ENCODE measurements at places on chromosomes 3 and 15.

GRCh38 chr3:88896026-88896425 lies 211.4 kb upstream of the EPHA3 start:
- no peak for DNase-seq

- no peak for DNase-seq
Measured at GRCh38 chr3:42975456-42975855, 3.7 kb upstream of the GASK1A start.

DNA sequence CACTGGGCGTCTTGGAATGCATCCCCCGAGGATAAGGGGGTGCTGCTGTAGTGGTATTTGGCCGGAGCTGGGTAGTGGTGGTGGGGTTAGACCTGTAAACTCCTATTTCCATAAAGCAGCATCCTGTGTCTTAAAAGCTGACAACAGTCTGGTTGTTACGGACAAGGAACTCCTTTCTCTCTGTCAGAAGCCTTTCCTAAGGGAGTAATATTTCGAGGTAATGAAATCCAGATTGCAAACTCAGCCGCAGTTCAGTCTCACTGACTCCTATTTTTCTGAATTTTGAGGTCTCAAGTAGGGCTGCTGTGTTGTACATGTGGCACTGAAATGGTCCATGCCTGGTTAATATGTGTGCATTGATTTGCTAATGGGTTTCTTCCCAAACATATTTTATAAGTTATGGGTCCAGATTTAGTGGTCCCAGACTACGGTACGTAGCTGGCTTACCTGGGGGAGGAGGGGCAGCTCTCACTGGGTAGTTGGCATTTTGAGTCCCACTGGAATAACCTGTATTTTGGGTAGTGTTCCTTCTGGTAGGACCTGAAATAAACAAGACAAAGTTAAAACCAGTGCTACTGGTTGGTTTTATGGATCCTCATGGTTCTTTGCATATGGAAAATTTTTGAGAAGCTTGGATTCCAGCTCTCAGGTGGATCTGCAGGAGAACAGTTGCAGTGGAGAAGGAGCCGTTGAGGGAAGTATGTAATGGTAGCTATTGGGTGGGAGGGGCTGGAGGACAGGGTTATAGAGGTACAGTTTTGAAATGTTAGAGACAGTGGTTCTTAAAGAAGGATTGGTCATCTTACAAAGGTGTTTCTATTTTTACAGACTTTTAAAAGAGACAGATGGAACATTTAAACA lies 48.6 kb upstream of the LDHAL6B start:
- DNase-seq, result no peak

DNA sequence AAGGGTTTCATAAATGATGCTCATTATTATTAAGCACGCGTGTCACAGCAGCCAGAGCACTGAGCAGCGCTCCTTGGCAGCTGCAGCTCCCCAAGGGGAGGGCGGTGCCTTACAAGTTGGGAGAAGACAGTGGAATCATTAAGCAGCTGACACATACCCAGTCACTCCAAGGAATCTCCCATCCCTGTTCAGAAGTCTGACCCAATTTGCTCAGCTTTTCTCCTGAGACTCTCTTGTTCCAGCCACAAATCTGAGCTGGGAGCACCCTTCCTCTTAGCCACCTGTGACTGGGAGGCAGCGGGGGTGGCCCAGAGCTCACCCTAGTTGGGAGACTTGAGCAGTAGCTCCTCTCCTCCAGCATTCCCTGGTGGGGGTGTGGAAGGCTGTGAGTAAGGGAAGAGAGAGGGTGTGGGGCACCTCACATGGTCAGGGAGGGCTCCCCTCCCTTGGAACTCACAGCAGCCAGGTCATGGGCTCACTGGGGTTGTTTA lies 64.3 kb downstream of the DUT start:
- no peak for DNase-seq

- no peak for DNase-seq
Measured at GRCh38 chr3:46693892-46694226, 380 bp upstream of the ALS2CL start.

DNA sequence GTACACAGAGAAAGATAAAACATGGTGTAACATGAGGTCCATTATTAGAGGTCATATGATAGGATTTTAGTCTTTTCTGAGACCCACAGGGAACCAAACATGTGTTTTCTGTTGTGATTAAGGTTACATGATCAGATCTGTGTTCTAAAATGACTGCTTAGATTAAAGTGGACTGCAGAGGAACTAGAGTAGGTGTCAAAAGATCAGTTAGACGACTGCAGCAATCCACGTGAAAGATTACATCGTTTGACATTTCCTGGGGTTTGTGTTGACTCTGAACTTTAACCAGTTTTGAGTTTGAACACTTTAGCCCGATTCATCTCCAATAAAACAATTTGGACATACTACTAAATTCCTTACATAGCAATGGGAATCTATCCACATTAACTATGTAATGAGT lies 5.1 kb downstream of the MIX23 start:
- no peak for DNase-seq

- DNase-seq, result no peak
Measured at GRCh38 chr15:45320581-45321205, 57.7 kb downstream of the GATM start.

DNA sequence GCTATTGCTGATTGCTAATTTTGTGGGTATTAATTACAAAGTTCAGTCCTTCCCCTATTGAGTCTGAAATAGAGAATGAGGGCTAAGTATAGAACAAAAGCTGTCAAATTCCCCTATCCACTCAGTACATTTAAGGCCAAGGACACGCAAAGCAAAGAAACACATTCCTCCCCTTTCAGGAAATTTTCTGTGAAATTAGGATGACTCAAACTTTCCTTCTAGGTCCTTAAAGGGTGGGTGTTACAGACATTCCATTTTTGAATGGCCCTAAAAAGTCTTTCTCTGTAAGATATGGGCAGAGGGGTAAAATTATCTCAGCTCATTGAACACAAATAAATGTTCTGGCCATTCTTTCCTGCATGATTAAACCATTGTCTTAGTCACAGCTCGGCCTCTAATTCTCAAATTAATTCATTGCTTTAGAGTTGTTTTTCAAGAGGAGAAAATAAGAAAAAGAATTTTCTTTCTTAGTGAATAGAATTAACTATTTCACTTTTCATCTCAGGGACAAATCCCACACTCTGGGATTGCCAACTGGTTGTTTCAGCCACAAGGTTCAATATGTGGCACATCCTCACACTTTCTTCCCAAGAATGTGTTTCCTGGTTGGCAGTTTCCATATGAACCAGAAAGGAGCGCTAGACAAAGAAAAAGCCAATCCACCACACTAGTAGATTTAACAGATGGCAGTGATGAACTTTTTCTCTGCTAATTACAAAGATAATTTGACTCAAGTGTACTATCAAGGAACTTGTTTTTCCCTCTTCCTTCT lies 424.1 kb downstream of the ZNF385D start:
- no peak for DNase-seq

GRCh38 chr3:179613807-179614206 lies 9.2 kb downstream of the NDUFB5 start:
- DNase-seq, result no peak

DNA sequence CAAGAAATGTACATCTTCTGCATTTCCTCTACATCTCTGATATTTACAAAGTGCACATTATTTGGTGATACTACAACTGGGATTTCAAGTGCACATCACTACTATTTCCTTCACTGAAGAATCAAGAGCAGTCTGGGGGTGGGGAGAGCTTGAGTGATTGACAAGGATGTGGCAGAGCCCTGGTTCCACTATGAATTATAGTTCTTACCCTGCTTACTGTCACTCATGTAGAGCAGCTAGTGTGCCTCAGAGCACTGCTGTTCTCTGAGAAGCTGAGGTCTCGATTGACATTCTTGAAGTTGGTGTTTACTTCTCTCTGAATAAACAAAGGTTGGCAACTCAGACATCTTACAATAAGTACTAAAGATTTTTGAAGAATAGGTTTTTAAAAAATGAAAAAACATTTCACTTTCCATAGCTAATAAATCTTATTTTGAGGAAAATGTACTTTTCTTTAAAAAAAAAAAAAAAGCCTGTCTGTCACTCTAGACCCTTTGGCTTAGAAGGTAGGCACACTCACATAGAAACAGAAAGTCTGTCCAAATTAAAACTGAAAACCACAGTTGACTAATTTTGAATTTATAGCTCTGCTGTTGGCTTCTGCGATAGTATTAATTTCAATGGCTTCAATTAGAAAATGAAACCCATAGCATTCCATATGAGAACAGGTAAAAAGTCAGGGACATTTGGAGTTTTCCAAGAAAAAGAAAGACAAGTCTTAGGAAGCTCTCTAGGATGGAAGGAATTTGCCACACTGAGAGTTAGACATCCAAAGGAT lies 5.6 kb downstream of the GREM1 start:
- no peak for DNase-seq

GRCh38 chr3:178353006-178353694 lies 183.1 kb upstream of the KCNMB2 start:
- no peak for DNase-seq

DNA sequence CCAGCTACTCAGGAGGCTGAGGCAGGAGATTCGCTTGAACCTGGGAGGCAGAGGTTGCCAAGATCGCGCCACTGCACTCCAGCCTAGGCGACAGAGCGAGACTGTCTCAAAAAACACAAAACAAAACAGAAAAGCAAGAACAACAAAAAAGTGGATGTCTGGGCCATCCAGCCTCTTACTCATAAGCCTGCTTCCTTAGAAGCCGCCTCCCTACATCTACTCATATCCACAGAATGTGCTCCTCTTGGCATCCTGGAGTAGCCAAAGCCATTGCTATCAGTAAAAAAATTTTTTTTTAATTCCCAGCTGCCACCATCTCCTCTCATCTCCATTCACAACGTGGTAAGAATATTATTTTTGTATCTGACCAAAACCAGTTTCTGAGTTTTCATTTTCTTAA lies 10.8 kb downstream of the ZSCAN2 start:
- no peak for DNase-seq

GRCh38 chr15:91336687-91337086 lies 236.6 kb downstream of the SV2B start:
- DNase-seq, result no peak

DNA sequence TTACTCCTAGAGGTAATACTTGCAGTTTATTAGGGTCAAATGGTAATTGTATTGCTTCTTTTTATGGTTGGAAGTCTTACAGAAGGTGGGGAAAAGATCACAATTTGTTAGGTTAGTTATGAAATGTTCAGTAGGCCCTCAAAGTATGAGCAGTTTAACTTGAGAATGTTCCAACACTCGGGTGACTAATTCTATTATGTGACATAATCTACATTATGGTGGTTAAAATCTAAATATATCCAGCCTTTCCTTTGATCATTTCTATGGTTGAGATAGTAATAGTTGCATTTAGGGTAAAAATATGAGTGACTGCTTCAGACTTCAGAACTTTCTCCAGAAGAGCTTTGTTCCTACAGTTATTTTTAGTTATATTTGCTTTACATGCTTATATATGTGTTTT lies 19.6 kb upstream of the FBXO22 start:
- no peak for DNase-seq

DNA sequence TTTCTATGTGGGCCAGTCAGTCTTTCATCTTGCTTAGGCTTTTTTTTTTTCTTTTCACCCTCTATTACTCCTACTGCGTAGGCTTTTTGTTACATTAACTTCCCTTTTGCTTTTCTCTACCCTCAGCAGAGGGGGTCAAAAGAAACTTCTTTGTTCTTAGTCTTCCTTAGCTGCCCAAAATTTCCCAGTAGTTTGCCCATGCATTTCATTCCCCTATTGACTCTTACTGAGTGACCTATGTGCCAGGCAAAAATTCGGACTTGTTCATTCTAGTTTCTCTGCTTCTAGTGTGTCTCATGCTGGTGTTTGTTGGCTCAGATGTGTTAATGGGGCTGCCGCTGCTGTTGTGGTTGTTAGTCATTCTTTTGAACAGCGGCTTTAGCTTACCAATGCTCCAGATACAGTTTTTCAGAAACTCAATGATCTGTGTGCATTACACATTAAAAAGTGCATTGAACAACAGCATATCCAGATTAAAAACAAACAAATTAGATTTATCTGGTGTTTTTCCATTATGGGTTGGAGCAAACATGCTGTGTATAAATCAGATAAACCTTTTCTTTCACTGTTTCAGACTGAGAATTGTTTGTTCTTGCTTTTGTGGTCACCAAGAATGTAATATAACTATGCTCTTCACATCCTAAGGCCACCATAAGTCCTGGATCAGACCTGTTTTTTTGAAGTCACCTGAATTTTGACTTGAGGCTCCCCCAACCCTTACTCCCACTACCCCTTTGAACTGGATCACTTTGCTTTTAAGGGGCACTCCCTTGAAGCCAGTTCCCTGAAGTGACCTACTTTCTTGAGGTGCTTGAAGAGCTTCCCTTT lies 43.1 kb downstream of the PDE8A start:
- no peak for DNase-seq

DNA sequence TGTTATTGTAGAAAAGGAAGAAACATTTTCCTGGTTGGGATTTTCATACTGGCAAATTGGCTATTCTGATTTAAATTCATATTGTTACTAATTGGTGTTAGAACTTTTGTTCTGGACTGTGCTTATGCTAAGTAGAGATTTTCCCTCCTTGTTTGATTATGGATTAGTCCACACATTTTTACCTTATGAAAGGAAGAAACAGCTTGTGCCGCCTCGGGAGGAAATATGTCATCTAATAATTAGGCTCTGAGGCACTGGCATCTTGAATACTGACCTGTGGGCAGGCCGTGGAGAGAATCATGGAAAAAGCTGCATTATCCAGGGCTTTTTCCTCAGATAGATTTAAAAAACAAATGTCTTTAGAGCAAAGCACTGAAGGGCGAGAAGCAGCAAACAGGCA lies 344.3 kb upstream of the TBL1XR1 start:
- no peak for DNase-seq

GRCh38 chr3:147836330-147836729 lies 427.2 kb downstream of the ZIC1 start:
- no peak for DNase-seq

DNA sequence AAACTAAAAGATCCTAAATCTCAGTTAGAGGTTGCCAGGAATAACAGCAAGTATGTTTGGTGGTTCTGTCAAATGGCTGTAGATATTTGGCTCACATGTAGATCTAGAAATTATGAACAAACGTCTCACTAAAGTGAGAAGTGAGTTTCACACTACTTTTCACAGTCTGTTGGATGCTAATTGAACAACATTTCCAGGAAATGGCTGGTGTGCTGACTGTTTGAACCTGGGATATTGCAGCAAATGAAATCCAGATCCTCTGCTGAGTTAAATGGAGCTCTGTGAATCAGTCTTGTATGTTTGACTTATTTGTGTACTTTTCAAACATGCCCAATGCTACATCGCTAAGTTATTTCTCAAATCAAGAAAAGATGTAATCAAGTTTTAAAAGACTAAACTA lies 21.3 kb upstream of the RSL24D1 start:
- no peak for DNase-seq
